Stimulated activated CD4-positive, alpha-beta T cell treated with anti-CD3 and anti-CD28 coated beads, Interleukin-15, amount 100 ng/mL, for 1 hour (primary cell): ENCODE measurements at places on chromosomes 6 and 20.

DNA sequence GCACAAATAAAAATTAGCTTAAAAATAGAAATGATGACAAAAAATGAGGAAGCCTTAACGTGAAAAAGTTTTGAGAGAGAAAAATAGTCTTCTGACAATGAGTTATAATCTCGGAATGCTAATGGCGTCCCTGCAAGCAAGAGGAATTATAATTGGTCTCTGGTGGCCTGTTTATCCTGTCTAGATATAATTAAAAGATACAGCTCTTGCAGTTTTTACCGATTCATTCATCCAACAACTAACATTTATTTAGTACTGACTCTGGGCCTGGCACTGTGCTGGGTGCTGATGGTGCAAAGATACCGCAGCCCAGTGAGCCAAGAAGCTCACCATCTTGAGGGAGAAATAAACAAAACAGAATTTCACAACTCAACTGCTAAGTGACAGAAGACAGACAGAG lies 31.6 kb upstream of the ANKRD60 start:
- no peak for DNase-seq

DNA sequence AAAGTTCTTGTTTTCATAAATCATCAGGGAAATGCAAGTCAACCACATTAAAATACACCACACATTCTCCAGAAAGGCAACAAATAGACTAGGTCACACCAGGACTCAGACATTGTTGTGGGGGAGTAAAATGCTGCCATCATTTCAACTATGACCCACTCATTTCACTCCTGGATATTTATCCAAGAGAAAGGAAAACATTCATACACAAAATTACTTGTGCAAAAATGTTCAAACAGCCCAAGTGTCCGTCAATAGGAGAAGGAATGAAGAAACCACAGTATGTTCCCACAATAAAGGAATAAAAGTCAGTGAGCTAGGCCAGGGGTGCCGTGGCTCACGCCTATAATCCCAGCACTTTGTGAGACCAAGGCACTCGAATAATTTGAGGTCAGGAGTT lies 81.5 kb upstream of the QKI start:
- no peak for DNase-seq

- DNase-seq: no peak
Observed at GRCh38 chr20:63466250-63466825, 6.1 kb downstream of the KCNQ2 start.

DNA sequence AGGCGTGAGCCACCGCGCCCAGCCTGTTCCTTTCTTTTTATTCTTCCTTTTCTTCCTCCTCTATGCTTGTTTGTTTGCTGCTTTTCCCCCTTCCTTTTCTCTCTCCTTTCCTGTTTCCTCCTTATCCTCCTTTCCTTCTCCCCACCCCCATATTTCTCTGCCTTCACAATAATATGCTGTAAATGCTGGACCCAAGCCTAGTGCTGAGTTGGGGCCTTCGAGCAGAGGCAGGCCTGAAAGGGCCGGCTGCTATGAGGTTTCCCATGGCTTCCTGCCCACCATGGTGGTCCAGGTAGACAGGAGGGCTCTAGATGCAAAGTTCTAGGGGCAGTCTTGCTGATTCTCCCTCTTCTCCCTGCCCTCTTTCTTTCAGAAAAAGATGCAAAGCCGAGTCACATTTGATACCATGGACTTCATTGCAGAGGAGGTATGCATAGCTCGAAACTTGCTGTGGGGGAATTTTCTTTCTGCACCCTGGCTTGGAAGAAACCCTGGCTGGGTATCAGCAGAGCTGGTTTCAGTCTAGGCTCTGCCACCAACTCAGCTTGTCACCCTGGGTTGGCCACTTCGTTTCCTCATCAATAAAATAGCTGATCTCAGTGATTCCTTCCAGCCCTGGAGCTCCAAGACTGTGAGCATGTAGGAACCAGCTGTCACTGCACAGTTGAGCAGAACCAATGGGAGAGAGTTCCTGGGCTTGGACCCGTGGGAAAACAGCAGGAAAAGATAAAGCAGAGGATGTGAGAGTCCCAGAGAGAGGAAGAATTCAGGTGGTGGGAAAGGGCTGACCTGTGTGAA lies 7.4 kb downstream of the CNBD2 start:
- DNase-seq: no peak

DNA sequence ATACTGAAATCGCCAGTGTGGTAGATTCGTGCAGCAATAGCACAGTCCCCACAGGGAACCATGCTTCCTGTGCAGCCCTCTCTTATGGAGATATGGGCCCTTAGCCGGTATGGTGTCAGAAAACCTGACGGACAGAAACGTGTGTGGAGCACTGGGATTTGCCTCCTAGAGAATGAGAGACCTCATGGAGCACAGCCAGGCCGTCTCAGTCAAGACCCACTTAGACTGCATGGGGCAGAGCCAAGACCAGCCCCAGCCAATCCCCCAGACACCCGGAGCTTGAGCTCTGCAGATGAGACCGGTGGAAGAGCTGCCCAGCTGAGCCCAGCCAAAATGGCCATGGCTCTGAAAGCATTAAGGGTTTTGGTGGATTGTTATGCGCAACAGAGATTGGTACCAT lies 163.7 kb downstream of the DLL1 start:
- DNase-seq: no peak
